RCC 7860 (cell line): ENCODE measurements at places on chromosomes 3 and 15.
A peak's percentile ranks its signal among the peaks of the same experiment; 100 is the strongest.

GRCh38 chr3:33187368-33187634, 31.3 kb downstream of the SUSD5 start:
- DNase-seq = no peak

DNA sequence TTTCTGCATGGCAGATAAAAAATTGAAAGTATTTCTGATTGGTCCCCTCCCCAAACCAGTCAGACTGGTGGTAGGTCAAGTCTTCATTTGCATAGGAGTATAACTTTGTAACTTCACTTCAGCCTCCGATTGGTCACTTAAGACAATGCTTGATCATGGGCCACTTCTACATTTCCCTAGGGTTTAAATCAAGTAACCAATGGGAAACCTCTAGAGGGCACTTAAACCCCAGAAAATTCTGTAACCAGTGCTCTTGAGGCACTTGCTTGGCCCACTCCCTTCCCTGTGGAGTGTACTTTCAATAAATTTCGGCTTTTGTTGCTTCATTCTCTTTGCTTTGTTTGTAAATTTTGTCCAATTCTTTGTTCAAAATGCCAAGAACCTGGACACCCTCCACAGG, 225.5 kb downstream of the ARPP21 start:
- no peak for DNase-seq

DNA sequence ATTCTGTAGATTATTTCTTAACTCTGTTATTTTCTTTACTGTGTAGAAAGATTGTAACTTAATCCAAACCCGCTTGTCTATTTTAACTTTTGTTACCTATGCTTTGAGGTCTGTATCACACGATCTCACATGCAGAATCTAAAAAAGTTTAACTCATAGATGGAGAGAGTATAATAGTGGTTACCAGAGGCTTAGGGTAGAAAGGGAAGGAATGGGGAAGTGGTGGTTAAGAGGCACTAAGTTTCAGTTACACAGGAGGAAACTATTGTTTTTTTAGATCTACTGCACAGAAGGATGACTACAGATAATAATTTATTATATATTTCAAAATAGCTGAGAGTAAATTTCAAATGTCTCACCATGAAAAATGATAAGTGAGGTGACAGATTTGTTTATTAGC, 515.2 kb downstream of the RSL24D1 start:
- DNase-seq = no peak

GRCh38 chr15:29693225-29693624, 129.0 kb downstream of the TJP1 start:
- DNase-seq = no peak

DNA sequence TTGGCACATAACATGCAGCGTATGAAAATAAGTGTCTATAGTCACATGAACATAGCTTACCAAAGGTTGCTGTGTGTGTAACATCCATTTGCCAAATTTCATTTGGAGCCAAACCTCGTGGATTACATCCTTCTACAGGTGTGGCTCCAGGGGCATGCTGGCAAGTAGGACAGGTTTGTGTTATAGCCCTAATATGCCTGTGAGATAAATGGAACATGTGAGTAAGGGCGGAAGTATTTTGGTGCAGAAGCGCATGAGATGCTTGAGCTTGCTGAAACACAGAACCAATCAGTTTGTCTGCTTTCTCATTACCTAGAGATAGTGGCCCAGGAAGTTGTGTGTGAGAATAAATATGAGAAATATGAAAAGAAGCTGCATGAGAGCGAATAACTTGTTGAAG, 21.8 kb upstream of the XCR1 start:
- DNase-seq = no peak

- no peak for DNase-seq
These were observed 69.9 kb downstream of the COL8A1 start for GRCh38 chr3:99708207-99708745.

- no peak for DNase-seq
These were observed 777.7 kb downstream of the GBE1 start for GRCh38 chr3:80983753-80984152.

GRCh38 chr3:50433954-50434353, 69.5 kb downstream of the CACNA2D2 start:
- no peak for DNase-seq

GRCh38 chr3:39127269-39127907, 19.9 kb downstream of the TTC21A start:
- no peak for DNase-seq

DNA sequence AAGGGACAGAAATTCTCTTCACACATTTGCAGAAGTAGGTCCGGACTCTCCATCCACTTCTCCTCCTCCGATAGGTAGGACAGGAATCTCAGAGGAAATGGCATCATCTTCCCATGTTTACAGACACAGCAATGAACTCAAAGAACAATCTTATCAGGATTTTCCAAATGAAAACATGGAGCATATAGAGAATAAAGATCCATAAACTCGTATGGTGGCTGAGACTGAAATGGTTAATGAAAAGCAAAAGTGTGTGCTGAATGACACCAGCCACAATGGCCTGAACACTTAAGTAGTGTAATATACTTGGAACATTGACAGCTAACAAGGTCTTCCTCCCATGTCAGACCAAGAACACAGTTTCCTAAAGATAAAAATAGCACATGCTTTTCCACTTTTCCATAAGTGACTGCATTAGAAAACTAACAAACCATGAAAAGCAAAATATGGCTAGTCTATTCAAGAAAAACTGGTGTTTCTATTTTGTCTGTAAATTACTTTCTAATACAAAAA, 5.8 kb downstream of the CCRL2 start:
- DNase-seq = no peak

DNA sequence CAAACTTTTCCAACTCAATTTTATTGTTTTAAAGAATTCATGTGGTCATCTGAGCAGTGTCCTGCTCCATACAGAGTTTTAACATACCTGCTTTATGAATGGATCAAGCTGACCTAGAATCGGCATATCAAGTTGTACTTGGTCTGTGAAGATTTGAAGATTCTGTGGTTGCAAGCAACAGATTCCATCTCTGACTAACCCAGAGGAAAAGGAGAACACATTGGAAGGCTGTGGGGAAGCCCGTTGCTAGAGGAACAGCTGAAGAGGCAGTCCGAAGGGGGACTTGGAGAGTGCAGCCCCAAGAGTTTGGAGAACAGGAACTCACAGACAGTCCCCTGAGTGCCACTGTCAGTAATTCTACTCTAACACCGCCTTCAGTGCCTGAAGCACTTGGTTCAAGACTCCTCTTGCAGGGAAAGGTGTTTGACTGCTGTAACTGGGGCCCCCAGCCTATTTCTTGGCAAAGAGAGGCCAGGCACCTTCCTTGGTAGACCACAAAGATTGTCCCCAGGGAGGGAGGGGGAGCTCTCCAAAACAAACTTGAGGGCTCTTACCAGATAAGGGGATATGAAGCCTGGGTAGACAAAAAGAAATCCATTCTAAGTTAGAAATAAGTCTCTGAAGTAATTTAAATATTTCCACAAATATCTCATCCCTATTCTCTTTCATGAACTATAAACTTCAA, 88.8 kb downstream of the LARS2 start:
- no peak for DNase-seq

DNA sequence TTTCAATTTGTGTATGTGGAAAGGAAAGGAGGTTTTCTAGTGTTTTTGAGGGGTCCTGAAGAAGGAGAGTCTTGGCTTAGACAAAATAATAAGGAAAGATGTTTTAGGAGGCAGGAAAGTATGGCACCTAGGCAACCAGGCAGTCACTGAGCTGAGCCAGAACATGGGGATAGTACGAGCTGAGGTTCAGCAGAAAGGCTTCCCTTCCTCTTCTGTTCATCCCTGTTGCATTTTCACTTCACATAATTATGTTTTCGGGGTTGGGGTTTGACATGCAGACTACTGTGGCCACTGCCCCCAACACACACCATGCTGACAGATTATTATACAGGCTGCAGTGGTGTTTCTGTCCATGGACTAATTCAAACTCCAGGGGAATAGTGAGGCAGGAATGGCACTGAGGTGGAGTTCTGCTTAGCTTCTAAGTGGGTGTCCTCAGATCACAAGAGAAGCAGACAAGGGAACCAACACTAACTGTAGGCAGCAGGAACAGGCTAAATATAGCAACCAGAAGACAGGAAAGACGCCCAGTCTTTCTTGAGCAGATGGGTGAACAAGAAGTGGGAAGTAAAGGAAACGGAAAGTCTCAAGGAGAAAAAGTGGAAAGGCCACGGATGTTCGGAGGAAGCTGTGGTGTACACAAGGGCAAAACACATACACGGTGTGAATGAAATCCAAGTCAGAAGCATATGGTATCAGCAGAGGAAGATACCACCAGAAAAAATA, 305.8 kb downstream of the PLCL2 start:
- no peak for DNase-seq

DNA sequence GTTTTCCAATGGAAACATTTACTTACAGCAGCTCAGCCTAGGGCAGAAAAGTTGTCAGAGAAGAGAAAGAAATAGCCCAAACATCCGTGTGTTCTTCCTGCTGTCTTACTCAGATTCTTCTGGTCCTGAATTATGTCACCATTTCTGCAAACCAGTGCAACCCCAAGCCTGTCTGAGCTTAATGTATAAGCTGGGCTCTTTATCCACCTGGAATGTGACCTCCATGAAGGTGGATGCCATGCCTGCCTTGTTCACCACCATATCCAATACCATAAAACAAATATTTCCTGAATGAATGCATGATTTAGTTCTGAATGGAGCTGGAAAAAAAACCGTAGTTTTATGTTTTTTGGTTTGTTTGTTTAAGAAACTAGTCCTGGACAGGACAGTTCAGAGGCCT, 150.9 kb downstream of the RYR3 start:
- peak; percentile 48 for DNase-seq

GRCh38 chr3:31891876-31892455, 89.1 kb downstream of the OSBPL10 start:
- no peak for DNase-seq

GRCh38 chr3:45092132-45093031, 53.8 kb downstream of the CDCP1 start:
- DNase-seq = peak; percentile 96

DNA sequence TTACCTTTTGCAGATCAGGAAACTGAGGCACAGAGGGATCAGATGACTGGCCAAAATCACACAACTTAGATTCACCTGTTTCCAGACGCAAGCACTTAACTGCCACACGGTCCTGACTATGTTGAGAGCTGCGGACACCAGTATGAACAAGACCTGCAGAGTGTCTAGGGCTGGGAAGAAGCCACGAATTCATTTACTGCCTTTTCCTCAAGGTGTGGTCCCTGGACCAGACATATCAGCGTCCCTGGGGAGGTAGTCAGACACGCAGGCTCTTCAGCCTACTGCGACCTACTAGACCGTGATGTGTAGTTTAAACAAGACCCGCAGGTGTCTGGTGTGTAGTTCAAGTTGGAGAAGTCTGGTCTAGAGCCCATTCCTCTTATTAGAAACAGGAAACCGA, 541 bp upstream of the SLC6A11 start:
- DNase-seq = no peak

DNA sequence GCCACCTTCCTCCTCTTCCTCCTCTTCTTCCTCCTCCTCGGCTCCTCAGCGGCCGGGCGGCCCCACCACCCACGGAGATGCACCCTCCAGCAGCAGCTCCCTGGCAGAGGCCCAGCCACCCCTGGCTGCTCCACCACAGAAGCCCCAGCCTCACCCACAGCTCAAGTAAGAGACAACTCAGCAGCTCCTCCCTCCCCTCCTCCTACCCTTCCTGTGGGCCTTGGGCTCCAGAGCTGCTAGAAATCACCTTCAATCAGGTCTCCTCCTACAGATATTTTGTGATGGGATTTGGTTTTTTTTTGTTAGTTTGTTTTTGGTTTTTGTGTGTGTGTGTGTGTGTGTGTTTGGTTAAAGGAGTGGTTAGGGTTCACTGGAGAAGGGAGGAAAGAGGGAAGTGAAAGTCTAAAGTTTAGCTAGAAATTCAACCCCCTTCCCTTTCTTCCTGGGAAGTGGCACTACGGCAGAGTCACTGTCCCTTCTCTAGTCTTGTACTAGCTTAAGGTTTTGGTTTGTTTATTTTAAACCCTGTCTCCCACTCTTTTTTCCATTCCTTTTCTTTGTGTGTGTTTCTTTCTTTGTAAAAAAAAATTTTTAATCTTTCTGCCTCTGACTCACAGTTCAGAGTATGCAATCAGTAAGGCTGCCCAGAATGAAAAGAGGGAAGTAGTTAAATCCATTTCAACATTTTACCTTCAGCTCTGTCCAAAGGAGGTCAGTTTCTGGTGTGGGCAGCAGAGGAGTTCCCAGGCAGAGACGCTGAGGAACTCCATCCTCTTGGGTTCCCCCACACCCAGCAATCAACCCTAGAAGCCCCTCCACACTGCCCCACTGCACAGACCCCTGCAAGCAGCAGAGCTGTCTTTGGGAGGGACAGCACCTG, 29.0 kb upstream of the TIMP4 start:
- peak; percentile 50 for DNase-seq

- DNase-seq = no peak
These were observed 75.7 kb downstream of the DUT start for GRCh38 chr15:48406911-48407310.

- DNase-seq = no peak
These were observed 23.7 kb downstream of the CEP19 start for GRCh38 chr3:196688349-196688748.

- no peak for DNase-seq
These were observed 35.6 kb downstream of the LNP1 start for GRCh38 chr3:100436951-100437350.

- no peak for DNase-seq
These were observed 29.8 kb downstream of the LDHAL6B start for GRCh38 chr15:59236394-59236793.

- DNase-seq = no peak
These were observed 27.9 kb upstream of the FAM174B start for GRCh38 chr15:92683511-92683834.

- DNase-seq = peak; percentile 26
These were observed 20.2 kb downstream of the ARNT2 start for GRCh38 chr15:80424381-80424780.

GRCh38 chr3:117268318-117268717, 558.7 kb downstream of the TUSC7 start:
- DNase-seq = no peak

DNA sequence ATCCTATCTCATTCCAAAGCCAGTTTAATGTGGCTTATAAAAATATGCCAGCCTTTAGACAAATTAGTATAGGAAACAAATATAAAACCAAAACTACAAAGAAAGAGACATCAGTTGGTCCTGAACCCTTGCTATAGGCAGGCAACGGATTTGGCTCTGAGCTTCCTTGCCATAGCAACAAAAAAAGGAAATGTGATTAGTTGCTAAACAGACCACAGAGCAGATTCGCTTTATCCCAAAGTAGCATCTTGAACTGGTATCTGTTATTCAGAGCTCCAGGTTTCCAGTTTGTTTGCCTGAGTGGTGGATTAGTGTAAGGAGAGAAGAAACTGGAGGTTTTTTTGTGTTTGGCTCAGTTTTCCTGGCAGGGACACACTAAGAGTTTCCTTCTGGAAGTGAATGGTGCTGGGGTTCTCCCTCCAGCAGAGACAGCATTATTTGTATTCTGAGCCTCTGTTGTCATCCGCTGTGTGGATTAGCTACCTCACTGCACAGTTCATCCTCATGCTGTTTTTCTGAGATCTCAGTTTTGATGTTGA, 44.1 kb downstream of the CHST2 start:
- DNase-seq = no peak

- no peak for DNase-seq
These were observed 27.4 kb upstream of the GOLM2 start for GRCh38 chr15:44261007-44261706.

- DNase-seq = no peak
These were observed 8.1 kb downstream of the KBTBD13 start for GRCh38 chr15:65084500-65085206.

GRCh38 chr3:176795891-176796290, 401.4 kb downstream of the TBL1XR1 start:
- DNase-seq = no peak
